ENCODE measurements at places on chromosomes 1 and 21.

DNA sequence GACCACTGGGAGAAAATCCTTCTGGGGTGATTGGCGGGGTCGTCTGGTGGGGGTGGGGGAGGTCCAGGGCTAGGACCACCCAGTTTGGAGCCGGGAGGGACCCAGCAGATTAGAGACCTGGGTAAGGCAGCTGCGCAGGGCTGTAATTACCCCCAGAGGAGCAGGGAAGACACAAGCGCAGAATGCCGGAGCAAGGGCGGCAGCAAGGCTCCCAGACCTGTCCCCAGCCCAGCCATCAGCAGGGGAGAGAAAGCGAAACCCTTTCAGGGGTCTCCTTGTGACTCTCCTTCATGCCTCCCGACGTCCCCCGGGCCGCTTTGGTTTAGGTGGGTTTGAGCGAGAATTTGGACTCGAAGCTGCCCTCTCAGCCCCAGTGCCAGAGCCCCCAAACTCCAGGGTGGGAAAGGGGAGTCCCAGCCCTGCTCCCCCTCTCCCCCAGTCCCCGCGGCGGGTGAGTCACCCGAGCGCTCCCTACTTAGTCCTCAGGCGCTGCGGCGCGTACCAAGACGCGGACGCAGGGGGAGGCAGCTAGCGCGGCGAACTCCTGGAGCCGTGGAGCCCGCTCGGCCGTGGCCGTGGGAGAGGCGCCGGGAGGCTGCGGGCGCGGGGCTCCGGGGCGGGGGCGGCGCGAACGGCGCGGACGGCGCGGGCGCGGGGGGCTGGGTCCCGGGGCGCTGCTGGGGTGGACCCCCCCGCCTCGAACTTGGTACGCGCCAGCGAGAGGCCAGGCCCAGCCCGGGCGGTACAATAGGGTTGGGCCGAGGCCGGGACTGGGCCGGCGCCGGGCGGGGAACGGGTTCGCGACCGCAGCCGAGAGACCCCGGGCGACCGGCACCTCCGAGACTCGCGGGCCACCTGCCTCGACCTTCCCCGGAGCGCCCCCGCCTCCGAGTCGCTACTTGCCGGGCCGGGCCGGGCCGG, at the start of gene MAP7D1:
Gene MAP7D1 (plus strand): TSS at position 753 of the 921 bp plus-strand sequence. CDS start 258 bp downstream, outside the sequence.
- peak; percentile 66 for DNase-seq

- peak; percentile 58 for DNase-seq
These were observed 1.7 kb upstream of the FYB2 start for GRCh38 chr1:56820755-56821461.

DNA sequence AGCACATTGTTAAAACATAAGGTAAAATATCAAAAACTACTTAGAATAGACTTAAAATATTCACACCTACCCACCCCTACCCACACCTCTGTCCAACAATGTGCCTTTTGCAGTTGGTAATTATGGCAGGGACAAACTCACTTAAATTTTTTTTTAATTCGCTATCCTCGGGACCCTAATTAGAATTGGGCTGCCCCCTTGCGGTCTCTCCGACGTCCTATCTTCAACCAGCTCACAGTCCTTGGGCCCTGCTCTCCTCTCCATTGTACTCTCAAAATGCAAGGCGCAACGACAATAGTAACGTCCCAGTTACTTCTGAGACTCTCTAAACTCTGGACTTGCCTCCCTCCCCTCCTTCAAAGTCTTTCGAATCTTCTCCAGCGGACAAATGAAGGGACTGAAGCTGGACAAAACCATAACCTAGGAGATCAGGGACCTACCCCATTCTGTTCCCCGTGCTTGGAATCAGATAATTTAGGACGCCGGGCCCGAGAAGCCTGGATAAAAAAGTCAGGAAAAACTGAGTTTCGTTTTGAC, 1.1 kb upstream of the CIART start:
- peak; percentile 39 for DNase-seq

DNA sequence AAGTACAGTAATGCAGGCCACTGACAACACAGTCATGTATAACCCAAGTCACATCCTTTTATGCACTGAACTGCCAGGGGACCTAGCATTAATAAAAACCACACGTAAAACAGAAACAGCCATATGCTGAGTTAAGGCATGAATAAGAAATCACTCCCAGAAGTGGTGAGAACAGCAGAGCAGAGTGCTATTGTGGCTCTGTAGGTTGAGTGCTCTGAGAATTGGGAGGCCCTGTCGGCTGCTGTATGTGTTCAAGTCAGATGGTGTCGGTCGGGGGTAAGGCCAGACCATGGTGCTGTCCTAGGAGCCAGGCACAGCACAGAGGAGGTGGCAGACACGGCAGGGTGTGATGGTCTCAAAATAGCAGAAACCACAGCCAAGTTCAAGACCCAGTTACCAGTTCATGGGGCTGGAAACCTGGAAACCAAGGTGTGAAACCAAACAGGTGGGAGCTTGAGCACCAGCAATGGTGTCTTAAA, 126.6 kb upstream of the COA6 start:
- no peak for DNase-seq

DNA sequence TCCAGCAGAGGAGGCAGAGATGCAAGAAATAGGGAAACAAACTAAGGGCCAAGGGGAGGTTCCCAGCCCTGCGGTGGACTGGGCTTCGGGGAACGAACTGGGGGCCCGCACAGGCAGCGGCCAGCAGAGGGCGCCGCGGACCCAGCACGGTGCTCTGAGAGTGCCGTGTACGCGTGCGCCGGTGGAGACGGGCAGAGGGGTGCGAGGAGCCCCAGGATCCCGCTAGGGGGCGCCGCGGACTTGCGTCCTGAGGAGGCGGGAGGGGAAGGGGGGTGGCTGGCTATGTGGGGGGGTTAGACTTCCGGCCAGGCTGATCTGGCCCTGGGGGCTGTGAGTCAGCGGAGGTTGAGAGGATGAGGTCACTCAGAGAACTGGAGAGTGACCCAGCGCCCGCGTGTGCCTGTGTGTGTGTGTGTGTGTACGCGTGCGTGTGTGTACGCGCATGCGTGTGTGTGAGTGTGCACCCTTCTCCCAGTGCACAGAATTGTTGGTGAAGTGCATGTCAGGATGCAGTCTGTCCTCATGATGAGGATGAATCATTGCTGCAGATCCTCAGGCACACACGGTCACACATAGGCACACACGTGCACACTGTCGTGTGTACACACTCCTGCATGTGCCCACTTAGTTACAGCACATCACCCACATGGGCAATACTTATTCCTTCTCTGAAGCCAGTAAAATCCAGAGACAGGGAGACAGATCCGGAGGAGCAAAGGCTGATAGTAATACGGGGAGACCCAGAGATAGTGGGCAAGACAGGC, 17.0 kb downstream of the NES start:
- peak; percentile 75 for DNase-seq

DNA sequence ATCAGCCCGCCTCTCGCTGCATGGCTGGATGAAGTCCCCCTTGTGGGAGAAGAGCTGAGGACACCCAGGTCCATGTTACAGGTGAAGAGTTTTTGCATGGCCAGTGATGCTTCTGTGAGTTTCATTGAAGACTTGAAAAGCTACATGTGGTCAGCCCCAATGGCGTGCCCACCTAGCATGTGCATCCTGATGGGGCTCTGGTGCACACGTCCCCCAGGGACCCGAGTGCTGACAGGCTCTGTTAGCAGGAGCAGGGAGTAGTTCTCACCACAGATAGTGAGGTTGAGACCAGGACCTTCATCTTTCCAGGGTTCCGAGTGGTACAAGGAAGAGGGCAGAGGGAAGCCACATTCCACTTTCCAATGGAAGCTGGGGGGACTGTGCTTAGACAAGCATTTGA, 184.8 kb upstream of the C1orf174 start:
- no peak for DNase-seq

DNA sequence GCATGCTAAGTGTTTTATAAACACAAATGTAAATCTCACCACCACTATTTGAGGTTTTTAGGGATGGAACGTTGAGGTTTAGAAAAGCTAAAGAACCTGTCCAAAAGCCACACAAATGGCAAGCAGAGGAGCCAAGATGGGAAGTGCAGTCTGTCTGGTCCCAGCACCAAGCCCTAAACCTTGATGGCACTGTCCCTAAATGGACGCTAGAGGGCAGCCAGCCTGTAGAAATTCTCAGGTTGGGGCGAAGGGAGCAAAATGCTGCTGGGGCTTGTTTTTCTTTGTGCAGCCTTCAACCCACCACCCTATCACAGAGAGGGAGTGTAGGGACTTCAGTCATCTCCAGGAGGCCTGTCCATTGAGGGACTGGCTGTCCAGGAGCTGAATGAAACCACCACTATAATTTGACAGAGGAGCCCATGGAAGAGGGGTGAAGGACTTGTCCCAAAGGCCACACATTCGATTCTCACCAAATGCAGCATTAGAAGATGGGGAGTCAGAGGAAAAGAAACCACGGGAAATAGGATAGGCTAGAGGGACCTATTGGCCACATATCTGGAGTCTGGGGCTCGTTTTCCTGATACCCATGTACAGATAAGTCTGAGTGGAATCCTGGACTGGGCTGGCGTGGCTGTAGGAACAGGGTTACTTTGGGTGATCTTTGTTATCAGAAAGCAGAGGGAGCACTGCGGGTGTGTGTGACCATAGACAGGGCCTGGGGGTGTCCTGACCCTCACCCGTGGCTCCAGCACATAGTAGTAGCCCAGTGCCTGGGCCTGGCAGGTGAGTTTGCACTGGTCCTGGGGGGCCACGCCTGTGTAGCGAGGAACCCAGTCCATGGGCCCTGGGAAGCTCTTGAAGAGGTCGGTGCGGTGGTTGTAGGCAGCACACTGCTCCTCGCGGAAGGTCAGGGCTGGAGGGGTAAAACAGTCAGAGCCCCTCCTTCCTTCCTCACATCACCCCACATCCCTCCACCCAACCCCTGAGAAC, 6.1 kb downstream of the ADAMTS4 start:
- peak; percentile 38 for DNase-seq

DNA sequence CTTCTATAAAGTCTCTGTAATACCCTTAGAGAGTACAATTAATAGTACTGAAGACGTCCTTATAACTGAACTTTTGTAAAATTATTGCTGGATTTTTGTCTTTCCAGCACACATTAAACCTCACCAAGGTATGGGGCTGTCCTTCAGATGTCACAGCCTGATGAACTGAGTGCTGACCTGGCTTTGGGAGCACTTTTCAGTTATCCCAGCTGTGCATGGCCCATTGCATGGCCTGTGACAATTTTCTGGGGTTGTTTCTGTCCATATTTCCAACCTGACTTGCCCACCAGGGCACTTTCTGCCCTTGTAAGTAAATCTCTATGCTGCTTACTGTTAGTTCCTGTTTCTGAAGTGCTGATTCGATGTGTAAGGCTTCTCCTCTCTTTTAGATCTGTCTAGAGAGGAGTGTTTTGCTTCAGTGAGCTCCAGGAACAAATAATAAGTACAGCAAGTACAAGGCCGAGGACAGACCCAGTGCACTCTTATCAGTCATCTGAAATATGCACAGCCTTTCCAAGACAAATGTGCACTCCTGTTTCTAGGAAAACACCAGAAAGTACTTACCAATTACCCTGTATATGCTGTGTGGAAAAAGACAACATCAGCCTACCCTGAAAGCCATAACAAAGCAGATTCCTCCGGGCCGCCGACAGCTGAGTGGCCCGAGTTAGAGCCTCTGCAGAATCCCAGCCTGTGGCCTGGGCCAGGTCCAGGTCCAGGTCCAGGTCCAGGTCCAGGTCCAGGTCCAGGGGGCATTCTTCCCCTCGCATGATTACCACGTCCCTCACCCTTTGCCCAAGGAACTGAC, 121.7 kb downstream of the DHRS3 start:
- DNase-seq = no peak

- DNase-seq = no peak
These were observed 124.7 kb downstream of the SYT2 start for GRCh38 chr1:202585590-202585933.

DNA sequence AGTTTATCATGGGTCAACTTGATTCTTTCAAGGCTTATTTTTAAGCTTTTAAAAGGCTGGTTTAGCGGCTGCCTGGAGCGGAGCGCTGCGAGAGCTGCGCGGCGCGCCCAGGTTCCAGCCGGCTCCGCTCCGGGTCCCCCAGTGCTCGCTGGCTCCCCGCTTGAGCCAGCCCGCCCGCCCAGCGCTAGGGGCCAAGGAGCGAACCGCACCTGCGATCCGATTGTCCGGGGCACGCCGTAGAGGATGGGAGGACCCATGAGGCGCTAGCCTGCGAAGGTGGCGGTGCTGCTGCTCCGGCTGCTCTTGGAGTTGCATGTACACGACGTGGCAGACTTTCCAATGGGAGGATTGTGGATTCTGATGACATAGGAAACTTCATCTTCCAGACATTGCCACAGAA, 9.9 kb upstream of the CFHR4 start:
- DNase-seq = no peak

- DNase-seq = no peak
These were observed 93.5 kb downstream of the SIK1 start for GRCh38 chr21:43333298-43334062.

- no peak for DNase-seq
These were observed 5.4 kb upstream of the CELA2A start for GRCh38 chr1:15451014-15451722.

DNA sequence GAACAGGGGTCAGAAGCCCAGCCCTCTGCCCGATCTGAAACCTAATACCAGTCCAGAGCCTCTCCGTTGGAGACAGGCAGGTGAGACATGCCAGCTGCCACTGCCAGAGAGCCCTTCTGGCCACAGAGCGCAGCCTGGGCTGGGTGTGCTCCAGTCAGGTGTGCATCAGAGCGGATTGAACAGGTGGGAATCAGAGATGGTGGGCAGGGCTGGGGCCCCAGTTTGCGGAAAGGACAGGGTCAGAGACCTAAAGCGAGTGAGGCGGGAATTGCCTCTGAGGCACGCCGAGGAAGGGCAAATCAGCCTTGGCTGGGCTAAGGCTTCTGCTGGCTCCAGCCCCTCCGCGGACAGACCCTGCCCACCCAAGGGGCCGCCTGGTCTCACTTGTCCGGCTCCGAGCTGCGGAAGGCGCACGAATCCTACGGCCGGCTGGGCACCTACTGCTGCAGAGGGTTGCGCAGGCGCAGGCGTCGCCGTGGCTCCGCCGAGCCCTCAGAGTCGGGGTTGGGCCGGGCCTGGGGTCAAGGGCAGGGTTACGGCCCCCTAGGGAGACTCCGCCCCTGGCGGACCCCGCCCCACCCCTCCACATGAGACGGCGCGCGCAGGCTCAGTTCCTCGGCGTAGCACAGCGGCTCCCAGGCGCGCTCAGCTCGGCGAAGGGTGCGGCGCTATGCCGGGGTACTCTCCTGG, 10.3 kb downstream of the CPLANE2 start:
- DNase-seq = no peak

DNA sequence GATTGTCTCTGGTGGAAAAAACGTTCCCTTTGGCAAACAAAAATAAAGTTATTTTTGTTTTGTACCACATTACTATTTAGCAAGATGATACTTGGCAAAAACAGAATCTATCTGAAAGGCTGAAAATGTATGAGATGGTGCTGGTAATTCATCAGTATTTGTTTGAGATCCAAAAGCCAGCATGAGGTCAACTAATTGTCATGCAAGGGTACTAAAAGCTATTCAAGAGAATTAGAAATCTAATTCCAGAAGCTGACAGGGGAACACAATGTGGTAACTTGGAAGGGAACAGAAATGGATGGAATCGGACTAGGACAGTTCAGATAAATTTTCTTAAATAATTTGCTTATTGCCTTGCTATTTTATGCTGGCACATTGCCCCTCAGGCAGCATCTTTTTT, 263.8 kb downstream of the KCNT2 start:
- no peak for DNase-seq

DNA sequence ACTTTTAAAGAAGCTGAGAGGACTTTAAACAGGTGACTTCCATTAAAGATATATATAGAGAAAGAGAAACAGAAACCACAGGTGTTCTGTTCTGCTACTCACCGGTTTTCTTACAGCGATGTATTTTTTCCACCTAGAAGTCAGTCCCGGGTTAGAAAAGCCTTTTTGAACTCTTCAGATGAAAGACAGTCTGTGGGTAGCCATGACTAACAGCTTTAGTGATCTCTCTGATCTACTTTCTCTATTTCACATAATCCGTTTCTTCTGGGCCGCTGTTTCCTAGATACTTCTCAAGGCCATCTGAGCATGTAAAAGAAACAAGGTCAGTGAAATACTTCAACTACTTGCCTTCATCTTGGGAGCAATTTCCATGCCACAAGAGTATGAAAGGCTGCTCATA, 25.1 kb downstream of the WDR64 start:
- peak; percentile 2 for DNase-seq
